ENCODE measurements at places on chromosomes 11 and 22. TPM values are rescaled to one million over a fixed set of nuclear protein-coding genes. Genes with fewer than 3 reads are reported as not detected.

PRSS23 gene
- 29.4 TPM for total RNA-seq

SLC5A1 gene
- total RNA-seq, result 3.2 TPM

MS4A5 gene
- total RNA-seq, result not detected

DNA sequence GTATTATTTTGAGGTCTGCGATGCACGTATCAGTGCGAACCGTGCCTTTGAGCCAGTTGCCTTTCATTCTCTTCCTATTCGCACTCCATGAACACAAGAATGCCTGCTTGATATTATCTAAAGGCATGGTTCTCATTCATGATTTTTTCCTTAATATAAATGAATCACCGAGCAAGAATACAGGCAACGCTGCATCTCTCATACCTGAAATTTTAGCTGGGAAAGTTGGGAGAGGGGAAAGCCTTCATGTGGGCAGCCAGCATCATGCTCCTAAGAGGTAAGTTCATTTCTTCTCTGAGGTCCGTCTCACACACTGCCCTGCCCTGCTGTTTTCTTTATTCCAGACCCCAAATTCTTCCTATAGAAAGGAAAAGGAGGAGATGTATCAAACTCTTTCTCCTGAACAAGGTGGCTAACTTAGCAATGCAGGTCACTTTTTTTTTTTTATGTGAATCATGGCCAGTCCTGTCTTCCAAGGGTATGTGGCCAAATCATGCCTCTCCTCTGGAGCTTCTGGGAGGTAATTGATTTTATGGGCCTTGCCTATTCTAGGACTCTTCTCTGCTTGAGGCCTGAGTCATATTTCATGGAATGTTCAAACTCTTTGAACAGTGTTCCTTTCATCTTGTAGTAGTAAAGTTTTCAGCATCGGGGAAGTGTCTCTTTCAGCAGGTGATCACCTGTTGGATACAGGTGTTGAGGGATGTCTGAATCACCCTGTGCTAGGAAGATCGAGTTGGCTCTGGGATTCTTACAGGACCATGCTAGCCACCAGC lies 3.2 kb downstream of the GLB1L2 start:
- H3K27ac ChIP-seq, result no peak overlapping the region
- no peaks in the 10 kb centered on the region for H3K27me3 ChIP-seq
- no peaks in the 10 kb centered on the region for H3K36me3 ChIP-seq
- DNase-seq, result no peak
- H3K4me3 ChIP-seq, result no peak overlapping the region
- H3K4me1 ChIP-seq, result no peaks in the 10 kb centered on the region

DNA sequence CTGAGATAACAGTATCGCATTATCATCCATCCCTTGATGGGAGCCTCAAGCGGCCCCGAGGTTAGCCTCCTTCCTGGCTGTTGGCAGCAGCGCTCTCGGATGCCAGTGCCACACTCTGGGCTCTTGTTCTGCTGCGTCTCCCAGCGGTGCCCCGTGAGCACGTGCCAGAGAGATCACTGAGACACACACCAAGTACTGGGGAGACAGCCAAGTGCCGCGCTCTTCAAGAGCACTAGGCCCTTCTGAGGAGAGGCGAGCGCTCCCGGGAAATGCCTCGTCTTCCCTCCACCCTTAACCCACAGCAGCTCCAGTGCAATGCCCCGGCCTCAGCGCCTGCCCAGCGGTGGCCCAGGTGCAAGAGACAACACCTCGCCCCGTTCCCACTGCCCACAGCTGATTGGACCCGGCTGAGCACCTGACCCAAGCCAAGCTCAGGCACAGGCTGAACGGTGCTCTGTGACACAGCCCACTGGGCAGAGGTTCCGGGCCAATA lies 248.3 kb upstream of the NARS2 start:
- no peak overlapping the region for H3K27ac ChIP-seq
- no peaks in the 10 kb centered on the region for H3K27me3 ChIP-seq
- no peak overlapping the region for H3K4me3 ChIP-seq
- H3K4me1 ChIP-seq, result peaks cover 7% of the 10 kb centered on the region
- no peaks in the 10 kb centered on the region for H3K36me3 ChIP-seq

- no peaks in the 10 kb centered on the region for H3K4me1 ChIP-seq
- no peak overlapping the region for H3K4me3 ChIP-seq
- H3K27ac ChIP-seq, result no peak overlapping the region
Measured at GRCh38 chr11:83116015-83116641, 40.8 kb upstream of the PCF11 start.

DNA sequence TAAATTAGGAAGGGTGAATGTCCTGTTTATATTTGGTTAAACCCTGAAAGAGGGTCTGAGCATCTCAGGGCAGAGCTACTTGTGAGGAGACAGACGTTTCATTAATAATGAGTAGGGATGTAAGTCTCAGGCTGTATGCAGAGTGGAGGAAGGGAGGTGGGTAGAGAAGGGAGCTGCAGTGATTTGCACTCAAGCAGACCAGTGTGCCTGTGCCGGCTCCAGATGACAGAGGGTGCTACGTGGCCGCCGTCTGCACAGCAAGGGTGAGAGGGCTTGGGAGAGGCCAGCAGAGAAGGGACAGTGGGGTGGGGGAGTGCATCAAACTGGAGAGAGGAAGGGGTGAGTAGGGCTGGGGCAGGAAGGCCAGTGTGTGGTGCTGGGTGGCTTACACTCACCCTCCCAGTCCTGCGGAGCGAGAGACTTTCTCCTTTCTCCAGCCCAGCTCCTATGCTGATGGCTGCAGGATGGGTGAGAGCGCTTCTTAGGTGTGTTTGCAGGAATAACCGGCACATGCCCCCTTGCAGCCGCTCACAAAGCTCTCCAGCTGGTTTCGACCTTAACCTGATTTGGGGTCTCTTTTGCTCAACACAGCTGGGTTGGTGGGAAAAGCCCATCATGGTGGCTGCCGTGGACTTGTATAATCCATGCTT lies 130.6 kb downstream of the ST3GAL4 start:
- H3K4me3 ChIP-seq, result no peak overlapping the region
- no peak overlapping the region for H3K27ac ChIP-seq
- DNase-seq, result no peak

GRCh38 chr11:111414936-111415335 lies 35.9 kb upstream of the POU2AF1 start:
- H3K4me1 ChIP-seq, result peaks cover 20% of the 10 kb centered on the region
- no peak for DNase-seq
- no peak overlapping the region for H3K4me3 ChIP-seq

- H3K27ac ChIP-seq, result no peak overlapping the region
- H3K27me3 ChIP-seq, result no peaks in the 10 kb centered on the region
- no peak overlapping the region for H3K4me3 ChIP-seq
- DNase-seq, result no peak
- H3K36me3 ChIP-seq, result no peaks in the 10 kb centered on the region
Measured at GRCh38 chr11:70002433-70002832, 75.7 kb upstream of the ANO1 start.

SLC25A1 gene
- total RNA-seq, result 36.0 TPM

DNA sequence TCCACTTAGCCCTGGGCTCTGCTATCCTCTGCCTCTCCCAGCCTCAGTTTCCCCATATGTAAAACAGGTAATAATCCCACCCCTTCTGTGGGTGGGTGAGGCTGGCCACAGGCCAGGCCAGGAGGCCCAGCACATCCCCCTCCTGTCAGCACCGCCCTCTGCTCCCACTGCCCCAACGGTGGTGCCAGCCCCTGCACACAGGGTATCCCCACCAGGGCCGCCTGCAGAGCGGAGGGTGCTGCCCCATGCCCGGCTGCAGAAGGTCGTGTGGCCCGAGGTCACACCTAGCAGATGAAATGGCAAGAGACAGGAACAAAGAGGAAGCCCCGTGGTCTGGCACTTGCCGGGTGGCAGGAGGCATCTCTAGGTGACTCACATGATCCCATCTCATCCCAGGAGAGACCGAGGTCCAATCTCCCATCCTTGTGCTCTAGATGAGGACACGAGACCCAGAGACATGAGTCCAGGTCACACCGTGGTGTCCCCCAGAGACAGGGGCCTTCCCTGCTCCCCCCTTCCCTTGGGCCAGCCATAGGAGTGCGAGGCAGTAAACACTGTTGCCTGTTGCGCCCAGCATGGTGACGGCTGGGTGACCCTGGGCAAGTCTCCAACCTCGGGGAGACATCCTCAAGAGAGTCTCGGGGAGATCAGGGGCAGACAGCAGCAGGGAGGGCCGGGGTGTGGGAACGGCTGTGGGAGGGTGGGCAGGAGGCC lies 27.2 kb upstream of the PPARA start:
- no peaks in the 10 kb centered on the region for H3K36me3 ChIP-seq
- H3K4me3 ChIP-seq, result no peak overlapping the region
- peak; percentile 82 for DNase-seq
- no peak overlapping the region for H3K27ac ChIP-seq
- no peaks in the 10 kb centered on the region for H3K27me3 ChIP-seq
- H3K4me1 ChIP-seq, result no peaks in the 10 kb centered on the region

PRG3 gene
- total RNA-seq, result not detected

DNA sequence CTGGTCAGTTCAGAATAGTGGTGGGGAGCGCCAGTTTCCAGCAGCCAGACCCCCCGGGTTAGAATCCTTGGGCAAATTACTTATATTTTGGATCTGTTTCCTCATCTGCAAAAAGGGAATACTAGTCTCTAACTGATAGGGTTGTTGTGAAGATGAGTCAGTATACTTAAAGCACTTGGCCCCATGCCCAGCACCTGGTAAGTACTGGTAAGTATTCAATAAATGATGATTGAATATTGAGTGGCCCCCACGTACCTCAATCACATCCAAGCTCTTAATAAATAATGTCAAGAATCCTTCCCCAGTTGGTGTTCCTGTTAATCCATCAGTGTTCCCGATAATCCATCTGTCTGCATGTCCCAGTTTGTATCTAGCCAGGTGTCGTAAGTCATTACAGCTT lies 12.1 kb downstream of the ACP2 start:
- H3K36me3 ChIP-seq, result peaks cover 15% of the 10 kb centered on the region
- H3K27me3 ChIP-seq, result no peaks in the 10 kb centered on the region
- no peak overlapping the region for H3K4me3 ChIP-seq
- no peaks in the 10 kb centered on the region for H3K4me1 ChIP-seq

DNA sequence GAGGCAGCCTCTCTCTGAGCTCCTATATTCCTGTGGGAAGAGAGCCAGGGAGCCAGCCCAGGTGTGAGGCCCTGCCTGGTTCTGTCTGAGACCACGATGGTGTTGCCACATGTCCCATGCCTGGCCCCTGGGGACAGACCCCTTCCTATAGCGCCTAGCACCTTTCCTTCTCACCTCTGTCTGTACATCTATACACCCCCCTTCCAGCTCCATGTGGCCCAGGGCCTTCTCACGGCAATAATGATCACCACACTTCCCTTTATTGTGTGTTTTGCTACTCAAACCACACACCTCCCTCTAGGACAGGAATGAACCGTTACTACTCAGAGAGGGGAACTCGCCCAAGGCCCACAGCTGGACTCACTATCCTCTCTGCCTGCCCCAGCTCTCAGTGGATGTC lies 12.8 kb downstream of the CD82 start:
- DNase-seq, result no peak

MS4A12 gene
- not detected for total RNA-seq

- no peak overlapping the region for H3K27ac ChIP-seq
- no peaks in the 10 kb centered on the region for H3K27me3 ChIP-seq
Measured at GRCh38 chr11:7918141-7918540, 12.9 kb downstream of the OR10A6 start.

GRCh38 chr11:75328426-75329277 lies 22.8 kb downstream of the ARRB1 start:
- peak; percentile 73 for DNase-seq
- H3K27me3 ChIP-seq, result no peaks in the 10 kb centered on the region
- H3K36me3 ChIP-seq, result no peaks in the 10 kb centered on the region
- H3K4me1 ChIP-seq, result peaks cover 40% of the 10 kb centered on the region
- H3K4me3 ChIP-seq, result no peak overlapping the region
- H3K27ac ChIP-seq, result no peak overlapping the region

FERMT3 gene
- total RNA-seq, result 4.1 TPM

DDX17 gene
- 202 TPM for total RNA-seq

RIBC2 gene
- total RNA-seq, result not detected

GRCh38 chr11:116543911-116544475 lies 228.8 kb downstream of the BUD13 start:
- H3K36me3 ChIP-seq, result no peaks in the 10 kb centered on the region
- DNase-seq, result no peak
- no peak overlapping the region for H3K4me3 ChIP-seq
- H3K4me1 ChIP-seq, result no peaks in the 10 kb centered on the region
- no peaks in the 10 kb centered on the region for H3K27me3 ChIP-seq

TSGA10IP gene
- not detected for total RNA-seq

GRCh38 chr11:35017528-35018342 lies 101.3 kb downstream of the PDHX start:
- H3K27me3 ChIP-seq, result no peaks in the 10 kb centered on the region

MMP7 gene
- total RNA-seq, result 205 TPM

DNA sequence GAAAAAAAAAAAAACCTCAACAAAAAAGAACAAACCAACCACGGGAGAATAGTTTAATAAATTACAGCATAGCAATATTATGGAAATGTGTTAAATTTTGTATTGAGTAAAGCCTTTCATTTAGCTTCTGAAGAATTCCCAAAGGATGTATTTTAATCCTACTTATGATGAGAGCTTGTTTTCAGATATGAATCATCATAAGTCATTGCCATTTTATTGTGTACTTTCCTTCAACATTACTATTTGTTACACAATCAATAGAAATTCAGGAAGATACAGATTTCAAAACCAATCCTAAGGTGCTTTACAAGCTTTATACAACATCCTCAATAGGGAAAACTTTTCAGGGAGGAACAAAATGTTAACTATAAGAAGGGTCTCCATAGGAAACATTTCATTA lies 200.6 kb upstream of the CTSC start:
- H3K4me1 ChIP-seq, result no peaks in the 10 kb centered on the region
- H3K36me3 ChIP-seq, result no peaks in the 10 kb centered on the region
- DNase-seq, result no peak
- no peaks in the 10 kb centered on the region for H3K27me3 ChIP-seq
- H3K27ac ChIP-seq, result no peak overlapping the region
- no peak overlapping the region for H3K4me3 ChIP-seq

DNA sequence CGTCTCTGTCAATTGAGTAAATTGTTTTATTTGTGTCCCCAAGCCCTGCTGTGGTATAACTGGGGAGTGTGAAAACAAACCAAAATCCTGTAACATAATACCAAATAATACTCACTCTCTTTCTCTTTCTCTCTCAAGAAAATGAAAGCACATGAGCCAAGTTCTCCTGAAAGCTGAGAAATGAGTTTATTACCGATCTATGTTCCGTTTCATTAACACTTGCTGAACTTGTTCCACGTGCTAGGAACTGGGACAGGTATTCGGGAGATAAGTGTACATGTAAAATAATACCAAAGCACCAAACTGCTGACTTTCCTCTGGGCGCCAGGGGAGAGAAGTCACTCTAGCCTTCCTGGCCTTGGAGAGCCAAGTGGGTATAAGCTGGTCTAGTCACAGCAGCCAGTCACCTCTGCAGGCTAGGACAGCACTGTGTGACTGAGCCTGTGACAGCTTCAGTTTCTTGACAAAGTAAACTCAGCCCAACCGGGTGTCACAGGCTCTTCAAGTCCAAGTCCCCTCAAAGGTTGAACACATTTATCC lies 23.1 kb downstream of the CD6 start:
- H3K27me3 ChIP-seq, result no peaks in the 10 kb centered on the region
- DNase-seq, result no peak

GRCh38 chr22:38262051-38262795 lies 10.6 kb downstream of the TMEM184B start:
- H3K27ac ChIP-seq, result no peak overlapping the region
- no peak overlapping the region for H3K4me3 ChIP-seq
- DNase-seq, result peak; percentile 44
- peaks cover 16% of the 10 kb centered on the region for H3K4me1 ChIP-seq

GRCh38 chr22:35540595-35541253 lies at the start of gene RASD2:
Gene RASD2 (plus strand): TSS chr22:35540831. CDS start chr22:35546810, 5,979 bp downstream.
- peak; percentile 24 for DNase-seq
- no peaks in the 10 kb centered on the region for H3K36me3 ChIP-seq
- H3K27me3 ChIP-seq, result no peaks in the 10 kb centered on the region

DUSP8 gene
- 10.1 TPM for total RNA-seq

- H3K27me3 ChIP-seq, result no peaks in the 10 kb centered on the region
- no peaks in the 10 kb centered on the region for H3K4me1 ChIP-seq
- H3K36me3 ChIP-seq, result no peaks in the 10 kb centered on the region
- no peak overlapping the region for H3K27ac ChIP-seq
- no peak overlapping the region for H3K4me3 ChIP-seq
Measured at GRCh38 chr11:2510626-2511402, 66.0 kb downstream of the KCNQ1 start.

RIMBP3B gene
- not detected for total RNA-seq
